CD4-positive, alpha-beta T cell treated with Interleukin-10 for 1 hour (primary cell): ENCODE measurements at places on chromosomes 13 and 19.
A peak's percentile ranks its signal among the peaks of the same experiment; 100 is the strongest.

GRCh38 chr19:16764793-16765433, 45.3 kb downstream of the NWD1 start:
- no peak for DNase-seq

- no peak for DNase-seq
Measured at GRCh38 chr19:39262496-39262895, 5.7 kb upstream of the IFNL2 start.

DNA sequence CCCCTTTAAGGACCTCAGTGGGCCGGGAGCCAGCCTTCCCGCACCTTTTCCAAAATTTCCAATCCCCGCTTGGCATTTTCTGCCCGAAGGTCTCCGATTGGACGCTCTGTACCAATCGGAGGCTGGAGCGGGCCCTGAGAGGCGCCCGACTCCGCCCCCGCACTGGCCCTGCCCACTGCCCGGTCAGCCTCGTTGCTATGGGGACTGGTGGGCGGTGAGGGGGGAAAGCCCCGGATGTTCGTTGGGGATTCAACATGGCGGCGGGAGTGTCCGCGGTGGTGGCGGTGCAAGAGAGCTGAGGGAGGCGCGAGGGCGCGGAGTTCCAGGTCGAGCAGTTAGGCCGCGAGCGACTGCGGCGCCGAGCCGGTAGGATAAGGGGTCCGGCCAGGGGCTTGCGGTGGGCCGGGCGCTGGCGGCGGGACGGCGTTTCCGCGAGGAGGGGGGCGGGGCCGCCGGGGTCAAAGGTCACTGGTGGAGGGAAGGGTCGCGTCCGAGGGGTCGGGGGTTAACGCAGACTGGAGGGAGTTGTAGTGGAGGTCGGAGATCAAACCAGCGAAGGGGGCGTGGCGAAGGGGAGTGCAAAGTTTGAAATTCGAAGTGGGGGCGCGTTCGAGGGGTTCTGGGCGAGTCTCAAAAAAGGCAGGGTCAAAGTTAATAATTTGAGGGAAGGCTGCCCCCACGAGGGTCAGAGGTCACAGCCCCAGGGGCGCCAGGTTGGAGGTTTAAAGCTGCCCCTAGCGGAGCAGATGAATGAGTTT, at the start of gene PAK4:
Gene PAK4 (plus strand): TSS at position 233 of the 758 bp plus-strand sequence. CDS start 43,768 bp downstream, outside the sequence.
- peak; percentile 97 for DNase-seq

DNA sequence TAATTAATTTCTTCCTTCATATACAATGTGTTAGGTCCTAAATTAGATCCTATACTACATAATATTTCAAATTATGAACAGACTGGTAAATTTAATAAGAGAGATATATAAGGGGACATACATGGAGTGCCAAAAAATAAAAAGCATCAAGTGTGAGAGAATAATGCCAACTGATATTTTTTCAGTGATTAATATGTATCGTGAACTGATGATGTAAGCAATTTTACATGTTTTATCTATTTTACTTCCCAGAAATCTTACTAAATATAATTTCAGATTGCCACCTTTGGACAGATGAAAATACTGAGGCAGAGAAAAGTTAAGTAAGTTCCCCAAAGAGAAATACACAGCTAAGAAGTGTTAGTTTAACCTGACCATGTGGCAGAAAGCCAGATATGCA, 870.8 kb downstream of the SLITRK5 start:
- no peak for DNase-seq

DNA sequence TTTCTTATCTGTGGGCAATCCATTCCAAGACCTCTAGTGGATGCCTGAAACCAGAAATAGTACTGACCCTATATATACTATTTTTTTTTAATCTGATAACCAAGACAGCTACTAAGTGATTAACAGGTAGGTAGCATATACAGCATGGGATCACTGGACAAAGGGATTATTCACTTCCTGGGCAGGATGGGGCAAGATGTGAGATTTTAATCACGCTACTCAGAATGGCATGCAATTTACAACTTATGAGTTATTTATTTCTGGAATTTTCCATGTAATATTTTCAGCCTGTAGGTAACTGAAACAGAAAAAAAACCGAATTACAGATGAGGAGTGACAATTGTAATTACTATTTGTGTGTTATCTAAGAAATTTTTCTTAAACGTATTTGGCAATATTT, 41.2 kb downstream of the ZIC2 start:
- no peak for DNase-seq

GRCh38 chr19:50599427-50599826, 31.2 kb upstream of the LRRC4B start:
- no peak for DNase-seq

DNA sequence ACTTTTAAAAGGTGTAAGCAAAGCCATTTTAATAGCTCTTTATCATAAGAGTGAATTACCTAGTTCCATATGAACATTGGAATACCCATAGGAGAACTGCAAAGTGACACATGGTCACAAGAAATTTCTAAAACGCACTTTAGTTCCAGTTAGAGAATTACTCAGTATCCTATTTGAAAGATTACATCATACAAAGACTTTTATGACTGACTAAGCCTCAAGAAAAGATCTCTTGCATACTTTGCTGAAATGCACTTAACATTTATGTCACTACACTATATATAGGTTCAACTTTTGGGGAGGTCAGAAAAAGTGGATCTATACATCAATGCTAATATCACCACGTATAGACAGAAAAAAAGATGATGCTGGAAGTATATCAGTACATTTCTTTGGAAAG, 7.1 kb downstream of the PCDH9 start:
- no peak for DNase-seq

- no peak for DNase-seq
Measured at GRCh38 chr19:54207676-54207982, 7.0 kb downstream of the RPS9 start.

DNA sequence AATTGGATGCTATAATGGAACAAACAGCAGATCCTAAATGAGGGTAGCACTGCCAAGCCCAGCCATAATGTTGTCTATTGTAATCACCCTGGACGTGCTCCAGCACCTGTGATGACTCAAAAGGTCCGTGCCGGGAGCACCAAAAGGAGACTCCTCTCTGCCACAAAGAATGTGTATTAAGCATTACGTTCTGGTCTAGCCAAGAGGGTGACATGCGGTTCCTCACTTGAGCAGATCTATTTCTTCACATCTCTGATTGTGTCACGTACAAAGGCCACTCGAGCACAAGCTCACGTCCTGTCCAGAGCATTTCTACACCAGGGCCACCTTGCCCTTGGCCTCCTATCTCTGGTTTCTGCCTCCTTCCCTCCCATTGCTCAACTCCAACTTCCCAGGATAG, 219.9 kb upstream of the IRS2 start:
- DNase-seq: no peak

DNA sequence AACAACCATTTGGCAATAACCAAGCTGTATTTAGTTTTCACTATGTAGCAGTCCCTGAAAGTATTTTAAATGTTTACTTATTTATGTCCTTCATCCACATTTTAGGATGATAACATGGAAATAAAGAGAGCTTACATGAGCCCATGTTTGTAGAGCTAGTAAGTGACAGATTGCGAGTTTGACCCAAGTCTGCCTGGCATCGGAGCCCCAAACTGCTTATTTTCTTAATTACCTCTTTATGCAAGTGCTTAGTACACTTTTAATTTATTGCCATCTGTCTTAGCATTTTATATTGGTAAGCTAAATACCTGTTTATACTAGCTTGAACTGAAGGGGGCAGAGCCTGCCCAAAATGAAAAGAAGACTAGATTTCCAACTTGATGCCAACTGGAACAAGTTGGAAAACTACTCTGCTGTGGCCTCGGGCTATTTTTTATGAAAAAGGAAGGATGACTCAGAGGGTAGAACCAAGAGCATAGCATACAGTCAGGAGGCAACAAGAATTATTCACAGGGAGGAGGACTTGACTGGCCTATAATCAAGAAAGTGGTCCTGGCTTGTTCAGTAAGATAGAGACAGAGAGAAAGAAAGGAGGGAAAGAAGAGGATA, 150.2 kb downstream of the NDFIP2 start:
- no peak for DNase-seq

GRCh38 chr19:14404312-14404711, 14.8 kb downstream of the DDX39A start:
- peak; percentile 57 for DNase-seq

GRCh38 chr19:35882114-35882832, 13.9 kb downstream of the APLP1 start:
- peak; percentile 85 for DNase-seq

DNA sequence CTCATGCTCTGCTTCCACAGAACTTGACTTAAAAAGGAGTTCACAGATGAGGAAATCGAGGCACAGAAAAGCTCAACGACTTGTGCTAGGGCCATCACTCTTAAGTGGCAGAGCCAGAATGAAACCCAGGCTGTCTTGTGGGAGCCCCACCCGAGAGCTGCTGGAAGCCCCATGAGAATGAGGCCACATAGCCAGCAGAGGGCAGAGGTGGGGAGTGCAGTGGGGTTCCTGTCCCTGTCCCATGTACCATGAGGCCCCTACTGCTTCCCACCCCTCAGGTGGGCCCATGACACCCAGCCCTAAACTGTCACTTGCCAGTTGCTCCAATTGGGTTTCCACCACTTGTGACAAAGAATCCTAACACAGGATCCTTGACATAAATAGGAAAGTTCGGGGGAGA, 175.9 kb downstream of the IRS2 start:
- DNase-seq: peak; percentile 32

DNA sequence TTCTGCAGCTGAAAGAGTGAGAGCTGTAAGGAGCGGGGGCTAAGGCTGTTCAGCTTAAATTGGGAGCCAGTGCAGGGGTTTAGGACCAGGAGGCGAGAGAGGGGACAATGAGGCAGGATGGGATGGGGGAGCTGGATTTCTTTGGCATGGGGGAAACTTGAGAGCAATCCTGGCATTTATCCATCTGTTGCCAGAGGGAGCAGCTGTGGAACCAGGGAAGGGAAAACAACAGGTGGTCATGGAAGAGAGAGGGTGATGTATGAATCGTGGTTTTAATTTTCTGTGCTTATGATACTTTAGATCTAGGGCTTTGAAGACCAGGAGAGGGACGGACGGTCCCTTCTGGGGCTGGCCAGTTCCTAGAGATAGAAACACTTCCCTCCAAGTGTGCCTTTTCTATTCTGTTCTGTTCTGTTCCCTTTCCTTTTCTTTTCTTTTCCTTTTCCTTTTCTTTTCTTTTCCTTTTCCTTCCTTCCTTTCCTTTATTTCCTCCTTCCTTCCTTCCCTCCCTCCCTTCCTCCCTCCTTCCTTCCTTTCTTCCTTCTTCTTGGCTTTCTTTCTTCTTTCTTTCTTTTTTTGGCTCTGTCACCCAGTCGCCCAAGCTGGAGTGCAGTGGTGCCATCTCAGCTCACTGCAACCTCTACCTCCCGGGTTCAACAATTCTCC, 16.0 kb upstream of the CCL25 start:
- DNase-seq: no peak

GRCh38 chr13:73721571-73721970, 412.6 kb downstream of the KLF12 start:
- no peak for DNase-seq

DNA sequence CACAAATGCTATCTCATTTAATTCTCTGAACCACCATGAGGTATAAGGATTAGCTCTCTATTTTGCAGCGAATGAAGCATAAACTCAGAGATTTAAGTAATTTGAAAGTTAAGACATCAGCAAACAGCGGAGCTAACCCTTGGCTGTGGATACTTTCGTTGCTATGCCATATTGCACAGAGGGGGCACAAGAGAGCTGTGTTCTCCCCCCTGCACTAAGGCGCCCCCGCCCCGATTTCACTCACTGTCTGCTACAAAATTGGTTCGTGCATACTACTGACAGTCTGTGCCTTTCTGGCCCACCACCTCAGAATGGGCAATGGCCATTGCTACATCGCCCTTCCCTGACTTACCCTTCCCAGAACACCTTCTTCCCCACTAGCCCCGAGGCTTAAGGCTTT, 105.7 kb upstream of the OBI1 start:
- DNase-seq: no peak

DNA sequence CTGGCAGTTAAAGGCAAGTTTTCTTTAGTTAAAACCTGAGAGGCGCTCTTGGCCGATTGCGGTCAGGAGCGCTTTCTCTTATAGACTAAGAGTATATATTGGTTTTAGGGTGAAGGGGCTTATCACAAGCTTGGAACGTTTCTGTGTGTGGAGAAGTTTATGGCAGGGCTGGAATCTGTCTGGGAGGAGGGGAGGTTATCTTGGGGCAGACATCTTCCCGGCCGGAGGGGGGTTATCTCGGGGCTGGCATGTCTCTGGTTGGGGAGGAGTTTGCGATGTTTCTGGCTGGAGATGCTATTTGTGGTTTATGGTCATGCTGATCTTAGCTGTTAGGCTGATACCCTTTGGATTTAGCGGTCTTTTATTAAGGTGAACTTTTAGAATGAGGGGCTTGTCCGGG, 18.3 kb downstream of the KDM4B start:
- DNase-seq: no peak

DNA sequence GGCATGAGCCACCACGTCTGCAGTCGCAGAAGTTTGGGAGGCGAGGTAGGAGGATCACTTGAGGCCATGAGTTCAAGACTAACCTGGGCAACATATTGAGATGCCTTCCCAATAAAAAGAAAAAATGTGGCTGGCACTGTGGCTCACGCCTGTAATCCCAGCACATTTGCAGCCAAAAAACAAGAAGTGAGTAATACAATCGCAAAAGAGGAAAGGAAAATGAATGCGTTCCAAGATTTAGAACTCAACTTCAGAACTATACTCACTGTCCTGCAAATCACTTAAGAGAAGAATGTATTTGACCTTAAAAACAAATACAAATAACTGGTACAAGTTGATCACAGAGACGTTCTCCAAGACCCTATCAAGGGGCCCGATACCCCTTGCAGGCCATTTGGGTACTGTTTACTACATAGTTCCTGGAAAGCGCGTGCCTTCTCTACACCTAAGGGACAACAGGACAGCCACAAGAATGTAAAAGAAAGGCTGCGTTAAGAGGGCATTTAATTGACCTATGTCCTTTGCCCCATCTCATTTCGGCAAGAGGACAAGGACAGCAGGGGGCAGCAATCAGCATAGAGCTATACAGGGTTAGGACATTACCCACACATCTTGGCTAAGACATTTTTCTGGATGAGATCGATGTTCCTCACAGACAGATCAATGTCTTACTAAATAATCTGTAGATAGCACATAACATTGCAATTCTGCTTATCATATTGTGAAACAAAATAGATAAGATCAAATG, 41.3 kb downstream of the FLT3 start:
- peak; percentile 42 for DNase-seq

- no peak for DNase-seq
Measured at GRCh38 chr13:96844195-96844594, 150.1 kb downstream of the OXGR1 start.

DNA sequence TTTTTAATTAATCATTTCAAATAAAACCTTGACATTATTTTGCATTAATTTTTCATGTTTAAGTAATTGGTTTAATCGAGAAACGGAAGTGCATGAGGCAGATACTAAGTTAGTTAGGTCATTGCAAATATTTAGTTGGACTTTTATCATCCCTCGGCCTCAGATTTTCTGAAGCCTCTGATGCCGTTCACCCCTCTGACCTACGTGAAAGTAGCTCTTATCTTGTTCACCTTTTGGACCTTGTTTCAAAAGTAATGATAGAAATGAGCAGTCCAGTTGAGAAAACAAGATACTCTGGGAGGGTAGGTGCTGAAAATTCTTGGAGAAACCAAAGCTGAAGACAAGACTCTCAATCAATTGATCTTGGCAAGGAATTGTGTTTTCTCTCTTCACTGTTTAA, 23.0 kb downstream of the LAIR2 start:
- DNase-seq: no peak

- DNase-seq: no peak
Measured at GRCh38 chr19:47264629-47265028, 8.3 kb downstream of the CCDC9 start.

GRCh38 chr19:48642862-48643261, 3.1 kb downstream of the CA11 start:
- no peak for DNase-seq

GRCh38 chr13:89746554-89746953, 1600.9 kb upstream of the MIR17HG start:
- DNase-seq: no peak
